ENCODE measurements at places on chromosomes 5 and 9.

DNA sequence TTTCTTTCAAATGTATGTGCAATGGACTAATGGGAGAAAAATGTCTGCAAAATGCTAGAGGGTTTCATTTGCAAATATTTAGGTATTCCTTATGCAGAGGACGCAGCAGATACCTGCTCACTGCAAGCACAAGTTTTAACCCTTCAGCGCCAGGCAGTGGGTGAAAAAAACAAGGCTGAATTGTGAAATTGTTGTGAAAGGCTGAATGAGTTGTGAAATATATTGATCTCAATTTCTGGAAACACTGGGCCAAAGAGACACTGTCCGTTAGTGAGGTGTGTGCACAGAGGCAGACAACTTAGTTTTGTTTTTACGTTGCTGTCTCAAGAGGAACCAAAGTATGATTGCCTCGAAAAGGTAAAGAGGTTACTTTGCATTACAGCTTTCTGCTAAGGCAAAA lies 18.8 kb downstream of the FUBP3 start:
- DNase-seq = no peak

- DNase-seq = no peak
Measured at GRCh38 chr5:78959767-78960166, 25.3 kb downstream of the ARSB start.

- DNase-seq = peak; percentile 13
Measured at GRCh38 chr5:88729084-88729828, 153.7 kb downstream of the MEF2C start.

DNA sequence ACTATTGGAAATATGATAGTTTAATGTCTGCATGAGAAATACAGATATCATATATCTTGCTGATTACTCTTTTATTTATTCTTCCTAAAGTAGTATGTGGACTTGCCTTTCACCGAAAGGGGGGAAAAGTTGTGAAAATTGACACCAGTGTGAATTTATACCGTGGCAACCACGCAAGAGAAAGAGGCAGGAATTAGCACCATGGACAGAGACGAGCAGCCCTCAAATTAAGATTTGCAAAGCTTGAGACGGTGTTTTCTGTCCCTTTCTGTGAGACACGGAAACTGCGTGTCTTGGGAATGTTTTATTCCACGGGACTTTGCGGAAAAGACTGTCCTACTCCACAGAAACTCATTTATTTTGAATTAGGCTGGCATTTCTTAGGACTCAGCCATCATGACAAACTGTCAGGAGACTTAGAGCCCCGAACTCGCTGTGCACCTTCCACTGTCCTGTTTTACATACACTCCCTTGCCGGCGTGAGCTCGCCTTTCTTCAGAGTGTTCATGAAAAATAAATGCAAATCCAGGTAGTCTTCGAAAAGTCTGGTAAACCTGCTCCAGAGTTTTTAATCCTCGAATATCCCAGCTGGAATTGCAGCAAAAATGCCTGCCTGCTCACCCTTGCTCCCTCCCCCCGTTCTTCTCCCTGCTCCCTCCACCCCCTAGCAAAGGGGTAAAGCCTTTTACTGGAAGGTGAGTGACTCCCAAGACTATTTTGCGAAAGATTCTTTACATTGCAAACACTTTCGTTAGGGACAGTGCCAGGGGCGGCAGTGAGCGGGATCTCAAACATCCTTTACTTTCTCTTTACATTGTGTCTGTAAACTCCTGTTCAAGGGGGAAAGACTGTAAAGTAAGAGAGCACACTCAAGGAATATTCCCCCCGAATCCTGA lies 3.8 kb upstream of the ELAVL2 start:
- DNase-seq = no peak

- no peak for DNase-seq
Measured at GRCh38 chr5:120463991-120464626, at the start of gene PRR16. Gene PRR16 (plus strand): TSS chr5:120464300.

DNA sequence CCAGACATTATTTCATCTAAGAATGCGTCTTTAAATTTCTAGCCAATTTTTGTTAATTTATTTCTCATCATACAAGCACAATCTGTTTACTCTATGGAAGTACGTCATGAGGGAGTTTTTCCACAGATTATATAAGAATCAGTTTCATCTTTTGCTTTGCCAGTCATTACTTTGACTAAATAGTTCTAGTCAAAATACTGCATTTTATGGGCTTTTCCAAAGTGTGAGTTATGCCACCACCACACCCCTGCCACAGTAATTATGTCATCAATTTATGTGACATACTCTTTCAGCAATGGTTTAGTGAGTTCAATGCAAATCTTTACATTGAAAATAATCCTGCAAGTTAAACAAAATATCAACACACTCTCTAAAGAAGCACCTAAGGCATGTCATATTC lies 2.0 kb downstream of the RIMOC1 start:
- no peak for DNase-seq

DNA sequence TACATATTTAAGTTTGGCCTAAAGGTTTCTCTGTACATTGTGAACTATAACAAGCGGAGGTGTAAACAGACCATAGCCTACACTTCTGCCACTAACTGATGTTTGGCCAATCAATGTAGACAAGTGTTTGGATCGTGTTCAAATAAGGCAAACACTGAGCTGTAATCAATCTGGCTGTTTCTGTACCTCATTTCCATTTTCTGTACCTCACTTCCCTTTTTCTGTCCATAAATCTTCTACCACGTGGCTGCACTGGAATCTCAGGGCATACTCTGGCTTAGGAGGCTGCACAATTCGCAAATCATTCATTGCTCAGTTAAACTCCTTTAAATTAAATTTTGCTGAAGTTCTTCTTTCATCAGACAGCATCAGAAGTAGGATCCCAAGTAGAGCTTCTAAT lies 140.9 kb downstream of the SLC25A46 start:
- no peak for DNase-seq

GRCh38 chr5:28685794-28686193 lies 1647.4 kb upstream of the CDH9 start:
- no peak for DNase-seq

DNA sequence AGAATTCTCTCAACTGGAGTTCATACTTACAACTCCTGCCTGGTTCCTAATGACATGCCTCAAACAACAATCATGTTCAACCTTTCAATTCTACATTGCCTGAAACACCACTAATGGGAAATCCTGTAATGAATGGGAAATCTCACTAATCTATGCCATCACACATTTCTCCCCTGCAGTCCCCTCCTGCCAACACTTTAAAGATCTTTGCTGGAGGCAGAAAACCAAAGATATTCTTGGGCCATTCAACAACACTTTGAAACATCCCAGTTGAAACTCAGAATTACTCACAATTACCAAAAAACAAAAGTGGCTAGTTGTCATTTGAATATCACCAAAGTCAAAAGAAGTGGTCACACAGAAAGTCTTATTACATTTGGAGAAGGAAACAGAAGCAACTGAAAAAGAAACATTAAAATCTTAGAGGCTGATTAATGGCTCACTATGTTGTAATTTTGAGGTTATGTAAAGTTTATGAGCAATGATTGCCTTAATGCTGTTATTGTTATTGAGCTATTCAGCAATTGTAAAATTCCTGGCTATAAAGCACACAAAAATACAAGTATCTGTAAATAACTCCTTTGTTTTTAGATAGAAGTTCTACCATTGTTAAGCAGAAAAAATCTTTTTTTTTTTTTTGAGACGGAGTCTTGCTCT lies 313.4 kb upstream of the SLC30A5 start:
- no peak for DNase-seq

GRCh38 chr9:9973062-9973461 lies 639.7 kb downstream of the PTPRD start:
- DNase-seq = no peak

DNA sequence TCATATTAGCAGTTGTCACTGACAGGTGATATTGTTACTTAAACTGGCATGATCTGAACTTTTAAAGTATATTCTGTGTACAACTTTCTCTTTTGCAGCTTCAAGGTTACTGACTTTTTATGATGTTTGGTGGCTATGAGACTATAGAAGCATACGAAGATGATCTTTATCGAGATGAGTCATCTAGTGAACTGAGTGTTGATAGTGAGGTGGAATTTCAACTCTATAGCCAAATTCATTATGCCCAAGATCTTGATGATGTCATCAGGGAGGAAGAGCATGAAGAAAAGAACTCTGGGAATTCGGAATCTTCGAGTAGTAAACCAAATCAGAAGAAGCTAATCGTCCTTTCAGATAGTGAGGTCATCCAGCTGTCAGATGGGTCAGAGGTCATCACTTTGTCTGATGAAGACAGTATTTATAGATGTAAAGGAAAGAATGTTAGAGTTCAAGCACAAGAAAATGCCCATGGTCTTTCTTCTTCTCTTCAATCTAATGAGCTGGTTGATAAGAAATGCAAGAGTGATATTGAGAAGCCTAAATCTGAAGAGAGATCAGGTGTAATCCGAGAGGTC lies 5.9 kb downstream of the ZCCHC7 start:
- no peak for DNase-seq

- DNase-seq = peak; percentile 15
Measured at GRCh38 chr9:34547960-34548611, 25.3 kb upstream of the ENHO start.

- no peak for DNase-seq
Measured at GRCh38 chr9:37565661-37566618, 10.2 kb downstream of the FBXO10 start.

DNA sequence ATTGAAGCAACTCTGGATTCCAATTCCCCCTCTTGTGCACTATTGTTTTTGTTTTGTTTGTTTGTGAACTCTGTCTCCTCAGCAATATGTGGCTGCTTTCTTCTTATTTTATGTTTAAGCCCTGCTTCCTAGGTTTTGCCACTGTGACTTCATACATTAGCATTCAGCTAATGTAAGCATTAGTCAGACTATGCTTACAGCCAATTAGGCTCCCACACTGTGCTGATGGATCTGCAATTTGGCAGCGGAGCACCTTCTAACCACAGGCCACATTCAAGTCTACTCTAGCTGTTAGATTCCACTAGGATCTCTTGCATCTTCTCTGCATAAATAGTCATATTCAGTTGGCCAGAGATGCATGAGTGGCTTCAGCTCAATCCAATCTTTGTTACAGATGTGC lies 9.6 kb upstream of the BICD2 start:
- DNase-seq = no peak

DNA sequence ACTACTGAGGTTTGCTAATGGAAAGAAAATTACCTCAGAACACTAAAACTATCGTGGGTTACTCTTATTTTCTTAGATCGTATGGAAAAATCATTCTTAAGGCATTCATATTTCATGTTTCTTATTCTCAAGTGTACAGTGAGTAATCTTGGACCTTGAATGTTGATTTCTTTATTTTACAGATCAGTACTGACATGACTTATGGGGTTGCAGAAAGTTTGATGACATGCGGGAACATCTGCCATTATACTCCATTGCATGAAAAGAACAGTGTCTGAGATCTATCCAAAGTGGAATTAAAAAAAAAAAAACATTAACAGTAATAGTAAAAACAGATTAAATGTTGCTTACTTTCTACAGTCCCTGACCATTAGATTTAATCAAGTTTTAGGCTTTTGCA lies 1290.2 kb upstream of the WWC1 start:
- DNase-seq = no peak

DNA sequence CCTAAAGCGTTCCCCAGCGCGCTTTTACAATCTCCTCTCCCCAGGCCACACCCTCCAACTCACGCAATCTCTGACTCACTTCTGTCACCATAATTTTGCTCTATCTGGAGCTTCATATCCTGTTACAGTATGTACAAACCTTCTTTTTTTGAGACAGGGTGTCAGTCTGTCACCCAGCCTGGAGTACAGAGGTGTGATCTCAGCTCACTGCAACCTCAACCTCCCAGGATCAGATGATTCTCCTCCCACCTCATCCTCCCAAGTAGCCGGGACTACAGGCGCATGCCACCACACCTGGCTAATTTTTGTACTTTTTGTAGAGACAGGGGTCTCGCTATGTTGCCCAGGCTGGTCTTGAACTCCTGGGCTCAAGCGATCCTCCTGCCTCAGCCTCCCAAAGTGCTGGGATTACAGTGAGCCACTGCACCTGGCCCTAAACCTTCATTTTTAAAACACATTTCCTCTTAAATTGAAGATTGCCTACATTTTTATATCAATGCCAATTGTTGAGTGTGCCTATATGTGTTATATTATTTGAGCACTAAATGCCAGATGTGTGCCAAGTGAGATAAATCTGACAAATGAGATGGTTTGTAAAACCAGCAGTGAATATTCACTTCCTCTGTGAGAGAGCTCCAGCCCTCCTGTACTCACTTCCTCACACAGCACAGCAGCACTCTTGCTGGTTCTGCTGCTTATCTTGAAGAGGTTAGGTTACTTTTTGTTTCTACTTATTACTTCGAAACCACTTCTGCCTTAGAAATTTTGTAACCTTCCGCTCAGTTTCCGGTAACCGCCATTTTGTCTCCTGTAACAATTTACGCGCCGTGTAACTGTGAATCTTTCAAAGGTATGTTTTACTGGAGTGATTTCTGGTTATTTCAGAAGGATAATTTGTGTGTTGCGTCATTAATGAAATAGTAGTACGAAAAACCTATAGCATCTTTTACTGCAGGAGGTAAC lies 57.9 kb downstream of the DOCK8 start:
- peak; percentile 65 for DNase-seq

- no peak for DNase-seq
Measured at GRCh38 chr5:95938766-95939165, 22.9 kb downstream of the ELL2 start.

DNA sequence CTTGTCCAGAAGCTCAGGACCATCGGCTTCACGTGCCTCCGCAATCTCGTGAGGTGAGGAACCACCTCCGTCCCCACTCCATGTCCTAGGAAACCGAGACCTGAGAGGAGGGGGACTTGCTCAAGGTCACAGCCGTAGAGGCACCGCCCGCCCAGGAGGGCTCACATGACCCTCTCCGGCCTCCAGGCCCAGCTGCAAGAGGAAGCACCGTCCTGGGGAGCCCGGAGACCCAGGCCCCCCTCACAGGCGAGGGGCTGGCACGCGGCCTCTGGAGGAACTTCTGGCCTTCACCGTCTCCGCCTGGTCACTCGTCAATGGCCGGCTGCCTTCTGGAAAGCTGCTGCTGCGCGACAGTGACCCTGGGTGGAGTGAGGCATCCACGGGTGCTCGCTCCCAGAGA lies 24.2 kb downstream of the FAM78A start:
- DNase-seq = no peak

- DNase-seq = no peak
Measured at GRCh38 chr5:97124335-97124734, 18.1 kb downstream of the LIX1 start.

DNA sequence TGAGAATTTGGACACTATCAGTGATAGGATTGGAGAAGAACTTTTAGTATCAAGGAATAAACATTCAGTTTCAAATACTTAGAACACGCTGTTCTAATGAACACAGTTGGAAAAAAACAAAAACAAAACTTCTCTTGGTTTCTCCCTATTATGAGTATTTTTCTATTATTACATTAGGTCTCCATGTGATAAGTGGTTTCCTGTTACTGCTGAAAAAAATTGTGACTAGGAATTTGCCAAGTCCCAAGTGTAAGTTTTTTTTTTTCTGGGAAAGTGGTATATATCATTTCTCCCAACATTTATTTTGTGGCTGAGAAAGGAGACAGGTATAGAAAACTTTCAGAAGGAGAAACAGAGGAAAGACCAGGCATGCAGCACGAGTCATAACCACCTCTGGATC lies 41.1 kb downstream of the PCSK1 start:
- DNase-seq = no peak

DNA sequence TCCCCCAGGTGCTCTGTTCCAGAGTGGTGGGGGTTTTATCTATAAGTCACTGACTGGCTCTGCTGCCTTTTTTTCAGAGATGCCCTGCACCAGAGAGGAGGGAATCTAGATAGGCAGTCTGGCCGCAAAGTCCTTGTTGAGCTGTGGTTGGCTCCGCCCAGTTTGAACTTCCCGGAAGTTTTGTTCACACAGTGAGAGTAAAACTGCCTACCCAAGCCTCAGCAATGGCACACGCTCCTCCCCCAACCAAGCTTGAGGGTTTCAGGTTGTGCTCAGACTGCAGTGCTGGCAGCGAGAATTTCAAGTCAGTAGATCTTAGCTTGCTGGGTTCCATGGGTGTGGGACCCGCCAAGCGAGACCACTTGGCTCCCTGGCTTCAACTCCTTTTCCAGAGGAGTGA lies 1428.6 kb downstream of the MAT2B start:
- DNase-seq = no peak
